ENCODE measurements at places on chromosomes 5 and 9.

- no peak for DNase-seq
These were observed 516.9 kb downstream of the CTNND2 start for GRCh38 chr5:11387382-11387781.

GRCh38 chr9:2417730-2418129 lies 203.9 kb upstream of the VLDLR start:
- no peak for DNase-seq

DNA sequence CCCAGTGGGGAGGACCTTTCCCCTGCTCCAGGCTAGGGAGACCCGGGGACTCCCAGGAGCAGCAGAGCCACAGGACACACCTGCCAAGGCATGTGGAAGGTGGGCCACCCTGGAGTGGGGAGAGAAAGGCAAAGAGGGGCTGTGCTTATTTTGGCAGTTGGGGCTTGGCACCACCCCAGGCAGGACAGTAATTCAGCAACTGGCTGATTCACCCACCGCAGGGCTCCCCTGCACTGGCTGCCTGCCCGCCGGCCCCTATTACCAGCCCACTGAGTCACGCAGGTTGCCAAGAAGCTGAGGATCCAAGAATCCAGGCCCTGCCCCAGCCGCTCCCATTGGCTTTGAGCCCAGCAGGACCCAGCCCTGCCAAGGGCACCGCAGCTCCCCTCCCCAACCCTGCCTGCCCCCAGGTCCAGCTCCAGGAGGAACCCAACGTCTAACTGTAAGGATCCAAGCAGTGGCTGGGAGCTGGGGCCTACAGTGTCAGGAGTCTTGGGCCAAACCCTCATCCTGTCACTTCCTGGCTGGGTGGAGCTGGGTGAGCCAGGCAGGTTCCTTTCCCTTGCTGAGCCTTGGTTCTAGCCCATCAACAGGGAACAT lies 14.2 kb upstream of the RALGDS start:
- DNase-seq, result no peak

DNA sequence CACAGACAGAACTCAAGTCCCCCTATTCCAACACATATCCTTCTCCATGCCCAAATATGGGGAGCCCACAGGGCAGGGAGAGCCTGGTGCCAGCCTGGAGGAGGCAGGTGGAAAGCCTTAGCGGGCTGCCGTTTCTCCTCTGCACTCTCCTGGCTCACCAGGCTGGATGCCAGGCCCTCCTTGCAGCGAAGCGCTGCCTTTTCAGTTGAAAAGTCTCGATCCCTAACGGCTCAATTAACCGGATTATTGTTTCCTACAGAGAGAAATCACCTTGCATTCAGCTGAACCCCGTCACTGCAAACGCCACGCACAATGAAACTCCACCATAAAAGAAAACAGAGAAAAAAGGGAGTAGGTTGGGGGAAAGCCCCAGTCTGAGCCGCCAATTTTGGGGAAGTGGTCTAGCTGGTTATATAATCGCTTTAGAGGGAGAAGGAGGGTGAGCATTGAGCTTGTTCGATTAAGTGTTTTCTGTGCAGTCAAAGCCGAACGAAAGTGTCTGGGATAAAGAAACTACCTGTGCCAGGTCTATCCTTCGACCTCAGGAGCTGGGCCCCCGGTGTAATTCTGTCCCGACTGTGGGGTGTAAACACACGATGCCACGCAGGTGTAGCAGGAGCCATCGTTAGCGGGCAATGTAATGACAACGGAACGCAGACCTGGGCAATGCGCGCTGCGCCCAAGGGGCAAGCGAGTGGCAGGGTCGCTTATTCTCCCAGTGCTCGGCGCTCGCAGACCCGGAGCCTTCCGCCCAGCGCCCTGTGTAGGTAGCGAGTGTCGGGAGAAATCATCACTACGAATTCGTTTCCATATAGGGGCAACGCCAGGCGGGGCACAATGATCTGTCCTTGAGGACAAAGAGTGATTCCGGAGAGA lies 3.8 kb downstream of the BARHL1 start:
- DNase-seq, result no peak

DNA sequence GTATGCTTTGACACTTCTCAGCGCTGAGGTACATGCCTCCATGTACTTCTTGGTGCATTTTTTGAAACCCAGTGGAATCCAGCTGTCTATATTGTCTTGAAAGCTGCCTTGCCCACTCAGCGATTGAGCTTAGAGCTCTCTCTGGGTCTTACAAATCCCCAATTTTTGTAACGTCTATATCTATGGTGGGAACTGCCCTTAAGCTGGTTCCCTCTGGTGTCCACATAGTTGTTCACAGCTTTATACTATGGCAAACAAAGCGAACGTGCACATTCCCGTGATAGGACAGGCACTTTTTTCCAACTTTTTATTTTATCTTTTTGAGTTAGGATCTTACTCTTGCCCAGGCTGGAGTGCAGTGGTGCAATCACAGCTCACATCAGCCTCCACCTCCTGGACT lies 20.9 kb downstream of the CDHR2 start:
- DNase-seq, result no peak

DNA sequence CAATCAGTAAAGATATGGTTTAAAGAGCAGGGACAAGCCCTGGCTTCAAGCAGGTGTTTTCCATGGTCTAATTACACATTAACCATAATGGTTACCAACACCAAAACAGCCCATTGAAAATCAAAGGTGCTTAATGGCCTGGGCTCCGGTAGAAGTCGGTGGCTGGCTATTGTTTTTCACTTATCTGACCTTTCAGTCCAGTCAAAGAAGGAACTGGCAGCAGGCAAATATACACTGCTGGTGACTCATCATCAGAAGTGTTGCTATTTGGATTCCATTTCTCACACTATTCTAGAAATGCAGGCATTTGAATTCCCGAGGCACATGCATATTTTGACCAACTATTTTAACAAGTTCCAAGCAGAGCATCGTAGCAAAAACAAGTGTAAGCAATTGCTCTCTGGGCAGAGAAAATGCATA lies 26.3 kb upstream of the GABRP start:
- no peak for DNase-seq

Measured in SHP77 (cell line).